CD4-positive, alpha-beta T cell treated with Interleukin-10 for 1 hour (primary cell): ENCODE measurements at places on chromosomes 2 and 18.
A peak's percentile ranks its signal among the peaks of the same experiment; 100 is the strongest.

DNA sequence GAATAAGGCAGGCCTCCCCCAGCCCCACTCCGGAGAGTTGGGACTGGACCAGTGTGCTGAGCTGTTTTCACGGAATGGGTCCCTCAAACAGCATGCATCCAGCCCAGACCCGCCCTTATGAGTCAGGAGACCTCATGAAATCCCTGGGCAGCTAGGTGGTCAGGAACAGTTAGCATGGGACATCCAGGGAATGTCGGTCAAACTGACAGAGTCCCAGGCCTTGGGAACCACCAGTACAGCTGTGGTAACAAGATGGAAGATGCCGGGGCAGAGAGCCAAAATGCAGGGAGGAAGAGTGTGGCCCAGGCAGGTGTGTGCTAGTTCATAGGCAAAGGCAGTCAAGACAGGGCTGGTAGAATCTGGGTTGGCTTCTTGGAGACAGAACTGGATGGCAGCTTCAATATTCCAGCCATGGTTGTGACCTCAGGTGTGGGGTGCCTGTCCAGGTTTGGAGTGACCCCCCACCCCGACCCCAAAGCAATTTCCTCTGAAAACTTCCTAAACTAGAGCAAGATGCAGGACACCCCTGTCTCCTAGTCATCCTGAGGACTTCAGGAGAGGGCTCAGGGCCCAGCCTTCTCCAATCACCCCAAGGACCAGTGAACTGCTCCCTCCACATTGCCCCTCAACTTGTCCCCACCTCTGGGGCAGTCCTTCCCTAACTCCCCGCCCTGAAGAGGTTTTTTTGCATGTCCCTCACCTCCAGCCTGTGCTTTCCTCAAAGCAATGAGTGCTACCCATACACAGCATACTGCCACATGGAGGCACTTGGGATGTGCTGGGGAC lies 46.5 kb downstream of the KCNIP3 start:
- DNase-seq, result no peak

DNA sequence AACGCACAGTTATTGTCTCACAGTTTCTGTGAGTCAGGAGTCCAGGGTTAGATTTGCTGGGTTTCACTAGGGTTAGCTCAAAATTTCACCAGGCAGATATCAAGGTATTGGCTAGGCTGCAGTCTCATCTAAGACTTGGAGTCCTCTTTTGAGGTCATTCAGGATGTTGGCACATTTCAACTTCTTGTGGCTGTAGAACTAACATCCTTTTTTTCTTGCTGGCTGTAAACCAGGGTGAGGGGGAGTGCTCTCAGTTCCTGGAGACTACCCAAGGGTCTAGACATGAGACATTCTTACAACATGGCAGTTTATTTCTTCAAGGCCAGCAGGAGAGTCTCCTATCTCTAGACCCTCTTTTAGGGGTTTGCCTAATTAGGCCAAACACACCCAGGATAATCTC lies 12.8 kb upstream of the CAVIN2 start:
- no peak for DNase-seq

DNA sequence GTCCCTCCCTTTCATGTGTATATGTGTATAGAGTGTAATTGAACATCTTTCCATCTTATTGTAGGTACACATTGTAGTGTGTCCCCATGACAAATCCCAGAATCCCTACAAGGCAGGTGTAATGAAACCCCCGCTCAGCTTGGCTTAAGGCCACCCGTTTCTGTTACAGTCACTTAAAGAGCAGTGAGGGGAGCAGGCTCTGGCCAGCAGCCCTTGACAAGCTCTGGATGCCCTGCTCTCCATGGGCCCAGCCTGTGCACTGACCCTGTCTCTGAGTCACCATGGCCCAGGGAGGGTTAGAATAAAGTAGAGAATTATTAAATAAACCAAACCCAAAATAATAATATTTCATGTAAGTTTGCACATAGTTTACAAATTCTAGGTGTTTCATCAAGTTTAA lies 17.2 kb upstream of the MAL start:
- no peak for DNase-seq

DNA sequence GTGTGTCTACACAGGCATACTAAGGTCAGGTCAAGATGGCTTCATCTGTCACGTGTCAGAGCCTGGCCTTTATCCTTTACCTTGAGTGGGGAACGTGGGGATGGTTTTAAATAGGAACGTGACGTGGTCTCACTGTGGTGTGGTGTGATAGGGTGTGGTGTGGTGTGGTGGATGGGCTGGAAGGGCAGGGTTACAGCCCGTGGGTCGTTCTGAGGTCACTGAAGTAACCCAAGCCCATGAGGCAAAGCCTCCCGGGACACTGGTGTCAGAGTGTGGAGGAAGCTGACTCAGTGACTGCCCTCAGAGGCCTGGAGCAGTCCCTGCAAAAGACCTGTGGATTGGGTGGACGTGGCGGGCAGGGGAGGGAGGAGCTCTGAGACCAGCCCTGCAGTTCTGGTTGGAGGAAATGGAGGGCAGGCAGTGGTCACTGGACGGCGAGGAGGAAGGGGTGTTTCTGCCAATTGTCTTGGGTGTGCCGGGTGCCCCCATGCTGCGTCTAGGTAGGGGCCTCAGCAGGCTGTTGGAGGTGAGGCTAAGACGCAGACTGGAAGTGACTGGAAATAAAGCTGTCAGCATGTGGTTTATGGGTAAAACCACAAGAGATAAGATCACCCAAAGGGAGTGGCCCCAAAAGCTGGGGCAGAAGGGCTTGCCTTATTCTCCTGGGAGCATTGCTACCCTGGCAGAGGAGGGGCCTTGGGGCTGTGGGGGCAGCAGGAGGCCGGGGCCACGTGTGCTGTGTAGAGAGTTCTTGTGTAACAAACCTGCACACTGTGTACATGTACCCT lies 84.8 kb downstream of the SH3RF3 start:
- peak; percentile 78 for DNase-seq

DNA sequence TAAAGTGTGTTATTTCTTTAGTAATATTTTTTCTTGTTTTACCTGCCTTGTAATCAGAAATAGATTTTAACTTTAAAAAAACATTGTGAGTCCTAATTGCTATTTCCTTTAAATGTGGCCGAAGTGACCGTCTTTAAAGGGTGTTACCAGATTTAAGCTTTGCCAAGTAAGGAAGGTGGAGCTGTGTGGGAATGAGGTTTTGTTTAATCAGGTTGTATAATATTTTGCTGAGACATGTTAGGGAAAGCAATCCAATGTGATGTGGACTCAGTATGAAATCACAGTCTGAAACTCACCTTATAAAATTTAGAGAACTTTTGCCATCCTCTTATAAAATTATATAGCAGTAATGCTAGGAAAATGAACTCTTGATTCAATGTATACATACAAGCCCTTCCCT lies 32.9 kb upstream of the ITPRID2 start:
- DNase-seq, result no peak

GRCh38 chr18:13374096-13374467 lies 155.5 kb downstream of the LDLRAD4 start:
- DNase-seq, result no peak

DNA sequence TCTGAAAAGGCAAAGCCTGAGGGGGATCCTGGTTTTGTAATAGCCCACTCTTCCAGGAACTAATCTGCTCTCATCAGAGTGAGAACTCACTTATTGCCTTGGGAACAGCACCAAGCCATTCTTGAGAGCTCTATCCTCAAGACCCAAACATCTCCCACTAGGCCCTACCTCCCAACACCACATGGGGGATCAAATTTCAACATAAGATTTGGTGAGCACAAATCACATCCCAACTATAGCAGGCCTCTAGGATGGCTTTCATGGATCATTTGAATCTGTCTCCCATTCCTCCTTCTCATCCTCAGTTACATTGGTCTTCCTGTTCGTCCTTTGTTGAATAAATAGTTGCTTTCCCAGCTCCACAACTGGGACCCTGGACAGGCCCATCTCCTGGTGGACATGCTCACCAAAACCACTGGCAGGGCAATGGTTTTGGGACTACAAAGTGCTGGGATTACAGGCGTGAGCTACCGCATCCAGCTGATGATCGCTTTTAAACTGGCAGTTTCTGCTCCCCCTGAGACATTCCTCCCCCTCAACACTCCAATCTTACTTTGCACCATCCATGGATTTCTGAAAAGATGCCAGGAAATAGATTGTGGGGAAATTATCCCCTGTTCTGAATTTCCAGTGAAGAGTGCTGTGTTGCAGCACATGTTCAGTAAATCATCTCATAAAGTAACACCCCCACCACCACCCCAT lies 42.6 kb downstream of the MCFD2 start:
- DNase-seq, result no peak

GRCh38 chr2:123051136-123051535 lies 974.0 kb upstream of the CNTNAP5 start:
- no peak for DNase-seq

GRCh38 chr2:159202568-159203071 lies 83.9 kb downstream of the WDSUB1 start:
- DNase-seq, result no peak

GRCh38 chr2:206092297-206092696 lies 6.3 kb upstream of the INO80D start:
- no peak for DNase-seq

- no peak for DNase-seq
These were observed 23.1 kb downstream of the LRRFIP1 start for GRCh38 chr2:237650455-237650850.

GRCh38 chr2:84847326-84848050 lies 33.4 kb downstream of the TRABD2A start:
- DNase-seq, result no peak

DNA sequence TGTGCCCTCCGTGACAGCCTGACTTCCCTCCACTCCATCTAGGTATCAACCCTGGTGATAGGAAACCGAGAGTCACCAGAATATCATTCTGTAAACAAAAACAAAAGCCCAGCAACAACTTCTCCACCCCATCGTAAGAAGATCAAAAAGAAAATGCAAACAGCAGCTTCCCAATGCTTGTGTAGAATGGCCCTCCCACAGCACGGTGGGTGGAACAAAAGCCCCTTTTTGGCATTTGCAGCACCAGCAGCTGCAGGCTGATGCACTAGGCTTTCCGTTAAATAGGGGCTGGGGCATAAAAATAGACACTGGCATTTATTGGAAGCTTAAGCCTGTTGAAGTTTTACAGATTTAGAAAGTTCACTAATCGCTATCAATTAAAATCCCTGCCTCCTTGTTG lies 513.0 kb downstream of the GALR1 start:
- no peak for DNase-seq

- DNase-seq, result no peak
These were observed 217.6 kb downstream of the NDUFA10 start for GRCh38 chr2:239807568-239807967.

DNA sequence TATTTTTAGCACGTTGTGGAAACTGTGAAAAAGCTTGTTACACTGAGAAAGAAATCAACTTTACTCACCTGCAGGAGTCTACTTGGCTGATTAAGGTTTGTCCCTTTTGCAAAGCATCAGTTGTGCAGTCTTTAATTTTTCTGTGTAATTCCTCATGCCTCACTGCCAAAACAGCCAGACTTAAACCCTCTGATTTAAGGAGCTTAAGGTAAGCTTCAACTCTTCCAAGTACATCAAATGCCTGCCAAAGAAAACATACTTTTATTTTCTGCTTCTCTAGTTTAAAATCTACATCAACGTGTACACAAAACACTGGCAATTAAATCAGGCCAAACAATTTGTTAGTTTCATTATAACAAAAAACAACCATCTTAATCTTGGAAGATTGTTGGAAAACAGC lies 98.0 kb upstream of the TTN start:
- DNase-seq, result no peak

DNA sequence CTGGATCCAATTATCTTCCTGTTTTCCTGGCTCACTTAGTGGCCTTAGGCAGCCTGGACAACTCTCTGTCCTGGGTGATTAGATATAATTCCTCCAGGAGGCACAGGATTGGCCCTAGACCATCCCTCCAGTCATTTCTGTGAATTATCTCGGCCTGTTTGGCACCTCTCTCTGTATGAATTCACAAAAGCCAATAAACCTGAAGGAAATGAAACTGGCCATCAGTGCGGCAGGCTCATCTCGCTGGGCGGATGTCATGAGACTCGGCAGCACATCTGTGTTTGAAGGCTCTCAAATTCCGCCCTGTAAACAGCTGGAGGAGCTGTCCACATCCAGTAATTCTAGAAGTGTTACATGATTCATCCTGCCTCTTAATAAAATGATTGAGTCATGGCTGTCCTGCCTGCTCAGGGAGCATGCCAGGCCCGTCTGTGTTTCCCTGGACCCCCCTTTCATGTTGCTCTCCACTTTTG lies 38.6 kb downstream of the ACOXL start:
- no peak for DNase-seq

- no peak for DNase-seq
These were observed 76.4 kb downstream of the NFATC1 start for GRCh38 chr18:79472176-79472575.

GRCh38 chr2:237254911-237255578 lies 158.9 kb downstream of the COL6A3 start:
- DNase-seq, result no peak

- DNase-seq, result no peak
These were observed 72.7 kb downstream of the DNER start for GRCh38 chr2:229641676-229642075.
